ENCODE measurements at places on chromosomes 4 and X. TPM values are rescaled to one million over a fixed set of nuclear protein-coding genes. Genes with fewer than 3 reads are reported as not detected.

DNA sequence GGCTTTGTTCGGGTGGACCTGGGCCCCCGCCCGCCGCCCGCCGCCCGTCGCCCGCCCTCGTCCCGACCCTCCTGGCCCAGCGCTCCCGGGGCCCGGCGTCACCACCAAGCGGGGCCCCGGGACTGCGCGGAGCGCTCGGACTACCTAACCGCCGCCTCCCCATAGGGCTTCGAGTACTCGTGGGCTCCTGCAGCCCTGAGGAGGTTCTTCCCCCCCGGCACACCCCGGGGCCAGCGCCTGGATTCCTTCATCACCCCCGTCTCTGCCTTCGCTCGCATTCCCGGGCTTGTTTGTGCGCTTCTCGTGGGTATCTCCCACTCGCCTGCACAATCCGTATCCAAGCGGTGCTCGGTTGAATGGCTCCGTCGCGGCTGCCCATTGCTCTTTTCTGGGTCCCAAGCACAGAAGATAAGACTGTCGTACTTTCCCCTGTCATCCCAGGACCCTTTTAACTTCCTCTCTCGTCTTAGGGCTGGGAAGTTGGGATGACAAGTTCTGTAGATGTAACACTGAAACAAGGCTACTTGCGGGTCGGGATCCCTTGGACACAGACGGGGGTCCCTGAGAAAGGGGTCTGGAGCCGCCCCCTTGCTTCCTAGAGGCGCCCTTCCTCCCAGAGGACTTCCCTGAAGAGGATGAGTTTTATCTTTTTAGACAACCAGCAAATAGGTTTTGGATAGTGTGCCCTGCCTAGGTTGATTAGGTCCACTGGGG is 565 bp downstream of the MOB1B start:
- no peak for DNase-seq

DNA sequence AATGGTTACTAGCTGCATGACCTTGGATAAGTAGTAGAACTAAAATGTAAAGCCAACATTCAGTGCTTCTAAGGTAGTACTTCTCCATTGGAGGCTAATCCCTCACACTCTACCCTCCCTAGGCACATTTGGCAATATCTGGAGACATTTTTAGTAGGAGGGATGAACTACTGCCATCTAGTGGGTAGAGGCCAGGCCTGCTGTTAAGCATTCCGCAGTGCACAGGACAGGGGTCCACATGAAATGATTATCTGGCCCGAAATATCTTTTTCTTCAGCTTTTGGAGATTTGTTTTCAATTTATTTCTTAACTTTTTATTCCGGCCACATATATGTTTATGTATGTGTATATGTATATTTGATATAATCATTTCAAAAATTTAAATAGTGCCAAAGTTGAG is 36.0 kb upstream of the SPANXC start:
- DNase-seq: no peak

GRCh38 chr4:85779165-85779564 is 304.2 kb downstream of the ARHGAP24 start:
- DNase-seq: no peak

DNA sequence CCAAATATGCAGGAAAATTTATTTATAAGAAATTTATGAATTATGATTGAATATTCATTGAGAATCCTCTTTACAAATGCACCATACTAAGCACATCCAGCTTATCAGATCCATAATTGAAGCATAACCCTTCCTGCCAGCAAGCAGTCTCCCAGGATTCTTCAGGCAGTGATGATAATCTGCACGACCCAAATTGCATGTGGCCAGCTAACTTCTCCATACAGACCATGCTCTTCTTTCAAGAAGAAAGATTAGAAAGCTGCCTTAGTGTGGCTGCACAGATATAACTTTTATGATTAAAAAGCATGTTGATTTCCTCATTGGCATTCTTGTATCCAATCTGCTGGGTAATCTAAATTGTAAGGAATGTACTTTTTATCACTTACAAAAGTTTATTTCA is 3.3 kb upstream of the CBR4 start:
- no peak for DNase-seq

DNA sequence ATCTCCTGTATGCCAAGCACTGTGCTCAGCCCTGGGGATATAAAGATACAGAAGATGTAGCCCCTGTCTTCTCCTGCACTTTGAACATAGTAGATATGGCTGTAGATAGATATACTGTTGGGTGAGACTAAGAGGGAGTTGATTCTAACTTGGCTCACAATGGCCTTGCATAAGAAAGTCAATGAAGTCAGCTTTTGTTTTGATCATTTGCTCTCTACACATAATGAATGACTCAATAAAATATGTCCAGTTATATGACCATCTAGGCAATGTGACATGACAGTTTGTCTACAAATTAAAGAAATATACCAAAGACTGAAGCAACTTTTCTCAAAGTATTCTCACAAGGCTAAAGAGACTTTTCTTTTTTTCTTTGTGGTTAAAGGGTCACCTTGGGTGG is 147.6 kb upstream of the DIPK2B start:
- DNase-seq: no peak

The CXCL3 gene
- 0.62 TPM for total RNA-seq

The HOPX gene
- total RNA-seq: 37.4 TPM

The MBTPS2 gene
- 16.8 TPM for total RNA-seq

The NWD2 gene
- not detected for total RNA-seq

The STATH gene
- not detected for total RNA-seq
